Retina (tissue), 1 donor: ENCODE measurements at places on chromosomes 11 and 22.

- DNase-seq: no peak
Measured at GRCh38 chr11:359181-359714, 10.1 kb upstream of the B4GALNT4 start.

GRCh38 chr11:87908086-87908485 is 267.2 kb downstream of the RAB38 start:
- no peak for DNase-seq

GRCh38 chr22:27213766-27214581 is 556.6 kb downstream of the MIAT start:
- DNase-seq: no peak

GRCh38 chr11:61963282-61964057 is 4.0 kb downstream of the FTH1 start:
- no peak for DNase-seq

DNA sequence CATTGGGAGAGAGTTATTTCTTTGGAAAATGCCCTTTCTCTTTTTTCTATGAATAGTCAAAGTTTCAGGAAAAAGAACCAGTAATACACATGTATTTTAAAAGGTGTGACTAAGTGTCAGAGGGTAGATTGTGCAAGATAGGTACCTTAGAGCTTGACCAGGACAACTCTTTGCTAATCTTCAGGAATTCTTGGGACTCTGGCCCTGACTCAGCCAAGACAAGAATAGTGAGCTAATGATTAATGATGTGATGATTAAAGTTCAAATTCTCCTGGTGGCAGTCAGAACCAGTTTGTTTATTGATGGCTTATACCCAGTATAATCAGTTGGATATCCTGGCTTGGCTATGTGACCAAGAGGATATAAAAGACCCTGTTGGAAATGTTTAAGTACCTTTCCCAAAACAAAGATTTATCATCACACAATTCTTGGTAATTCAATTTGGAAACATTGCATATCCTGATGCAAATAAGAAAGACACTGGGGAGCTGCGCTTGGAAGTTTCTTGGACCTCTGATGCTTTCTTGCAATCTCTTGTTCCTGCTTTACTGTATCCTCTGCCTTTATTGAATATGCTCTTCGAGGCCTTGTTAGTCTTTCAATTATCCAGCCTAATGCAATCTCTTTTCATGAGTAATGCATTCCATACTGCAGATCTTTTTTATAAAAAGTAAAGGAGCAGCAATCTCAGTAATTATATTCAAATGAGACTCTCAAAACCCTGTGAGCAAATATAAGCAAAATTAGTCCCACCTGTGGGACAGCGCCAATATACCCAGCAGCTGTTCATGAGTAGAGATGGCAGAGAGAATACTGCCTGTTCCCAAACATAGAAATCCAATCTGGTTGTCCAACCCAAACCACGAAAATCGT is 48.0 kb upstream of the CEP126 start:
- DNase-seq: no peak

DNA sequence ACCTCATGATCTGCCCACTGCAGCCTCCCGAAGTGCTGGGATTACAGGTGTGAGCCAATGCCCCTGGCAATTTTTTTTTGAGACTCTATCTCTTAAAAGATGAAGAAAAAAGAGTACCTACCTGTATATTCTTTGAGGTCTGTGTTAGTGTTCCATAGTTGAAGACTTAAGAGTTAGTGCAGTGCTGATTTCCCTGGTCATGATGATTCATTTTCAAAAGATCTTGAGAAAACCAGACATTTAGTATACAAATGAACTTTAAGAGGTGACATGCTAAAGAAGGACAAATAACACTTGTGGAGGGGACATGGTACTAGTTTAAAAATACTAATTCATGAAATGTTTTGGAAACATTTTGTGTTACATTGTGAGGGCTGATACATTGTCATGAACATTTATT is 17.7 kb downstream of the CBL start:
- no peak for DNase-seq

- DNase-seq: no peak
Measured at GRCh38 chr22:19187716-19188563, 9.4 kb upstream of the SLC25A1 start.

GRCh38 chr11:36743039-36743438 is 145.0 kb upstream of the RAG2 start:
- DNase-seq: no peak

DNA sequence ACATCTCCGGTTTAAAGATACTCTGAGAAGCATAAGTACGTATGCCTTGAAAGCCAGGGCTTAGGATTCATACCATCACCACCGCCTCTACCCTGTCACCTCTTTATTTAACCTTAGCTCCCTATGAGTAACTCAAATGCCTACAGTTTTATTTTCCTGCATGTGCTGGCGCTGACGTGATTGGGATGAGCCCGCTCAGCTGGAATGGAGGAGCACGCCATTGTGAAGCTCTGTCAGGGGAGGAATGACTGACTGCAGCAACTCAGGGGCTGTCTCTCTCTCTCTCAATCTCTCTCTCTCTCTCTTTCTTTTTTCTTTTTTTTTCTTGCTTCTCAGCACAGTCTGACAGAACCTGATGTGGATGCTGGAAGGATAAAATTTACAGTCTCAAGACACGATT is 12.4 kb downstream of the CAVIN3 start:
- no peak for DNase-seq

GRCh38 chr22:50576806-50577696 is 1.2 kb downstream of the CPT1B start:
- no peak for DNase-seq

DNA sequence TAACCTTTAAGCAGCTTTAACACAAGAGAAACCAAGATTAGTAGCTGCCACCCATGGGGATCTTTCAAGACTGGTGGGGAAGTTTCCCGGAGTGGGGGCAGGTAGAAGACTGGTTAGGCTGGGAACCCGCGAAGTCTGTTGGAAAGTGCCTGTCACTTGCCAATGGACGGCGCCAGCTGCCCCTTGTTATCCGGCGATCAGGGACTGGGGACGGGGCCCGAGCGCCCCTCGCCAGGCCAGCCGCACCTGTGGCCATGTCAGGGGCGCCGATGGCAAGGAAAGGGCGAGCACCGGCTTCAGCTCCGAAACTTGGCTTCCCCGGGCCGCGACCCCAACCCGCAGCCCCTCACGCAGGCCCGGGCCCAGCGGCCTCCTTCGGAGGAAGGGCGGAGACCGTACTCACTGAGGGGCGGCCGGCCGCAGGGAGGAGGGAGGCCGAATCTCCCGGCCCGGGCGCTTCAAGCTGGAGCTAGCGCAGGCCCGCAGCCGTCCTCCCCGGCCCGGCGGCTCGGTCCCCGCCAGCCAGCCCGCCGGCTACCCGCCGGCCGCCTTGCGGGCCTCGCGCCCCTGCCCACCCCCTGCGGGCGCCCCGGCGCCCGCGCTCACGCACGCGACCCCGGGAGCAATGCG is 539 bp downstream of the EIF4ENIF1 start:
- DNase-seq: peak; percentile 73

DNA sequence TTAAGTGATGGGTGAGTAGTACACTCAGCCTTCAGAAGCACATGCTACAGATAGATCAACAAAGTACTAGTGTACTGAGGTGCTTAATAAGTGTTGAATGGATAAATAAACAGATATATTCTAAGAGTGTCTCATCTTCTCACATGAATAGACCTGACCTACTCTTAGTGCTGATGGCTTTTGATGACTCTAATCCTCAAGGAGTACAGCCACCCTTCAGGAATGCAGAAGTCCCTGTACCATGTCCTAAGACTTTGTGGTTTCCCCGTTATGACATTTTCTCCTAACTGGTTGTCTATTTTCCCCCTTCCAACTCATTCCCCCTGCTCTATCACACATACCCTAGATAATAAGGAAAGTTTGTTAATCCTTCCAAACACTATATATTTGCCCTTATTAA is 61.6 kb downstream of the C11orf65 start:
- DNase-seq: no peak

DNA sequence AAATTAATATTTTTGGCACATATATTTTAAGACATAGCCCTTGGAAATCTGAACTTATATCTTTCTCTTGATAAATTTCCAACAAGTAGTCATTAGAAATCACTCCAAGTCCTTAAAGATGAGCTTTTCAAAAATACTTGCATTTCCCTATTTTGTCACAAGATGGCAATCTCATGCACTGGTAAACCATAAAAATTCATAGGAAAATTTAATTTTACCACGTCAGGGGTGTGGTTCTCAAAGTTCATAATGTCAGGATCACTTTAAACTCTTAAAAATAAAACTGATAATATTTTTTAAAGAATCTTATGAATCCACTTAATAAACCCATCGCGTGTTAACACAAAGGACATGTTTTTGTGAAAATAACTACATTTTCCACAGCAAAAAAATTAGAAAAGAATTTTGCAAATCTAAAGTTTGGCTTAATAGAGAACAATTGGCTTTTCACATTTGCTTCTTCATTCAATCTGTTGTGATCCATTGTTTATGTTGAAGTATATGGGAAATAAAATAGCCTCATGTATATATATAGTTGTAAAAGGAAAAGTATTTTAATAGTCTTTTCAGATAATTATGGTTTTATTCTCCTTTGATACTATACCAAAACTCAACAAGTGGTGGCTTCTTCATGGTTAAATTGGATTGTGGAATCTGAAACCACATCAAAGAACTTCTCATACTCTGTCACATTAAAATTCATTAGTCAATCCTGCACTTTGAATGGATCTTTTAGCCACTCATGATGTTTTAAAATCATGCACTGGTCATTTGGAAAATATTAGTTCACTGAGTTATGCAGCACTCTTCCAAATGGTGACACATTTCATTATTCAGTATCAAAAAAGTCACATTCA is 169.1 kb downstream of the CADM1 start:
- no peak for DNase-seq

DNA sequence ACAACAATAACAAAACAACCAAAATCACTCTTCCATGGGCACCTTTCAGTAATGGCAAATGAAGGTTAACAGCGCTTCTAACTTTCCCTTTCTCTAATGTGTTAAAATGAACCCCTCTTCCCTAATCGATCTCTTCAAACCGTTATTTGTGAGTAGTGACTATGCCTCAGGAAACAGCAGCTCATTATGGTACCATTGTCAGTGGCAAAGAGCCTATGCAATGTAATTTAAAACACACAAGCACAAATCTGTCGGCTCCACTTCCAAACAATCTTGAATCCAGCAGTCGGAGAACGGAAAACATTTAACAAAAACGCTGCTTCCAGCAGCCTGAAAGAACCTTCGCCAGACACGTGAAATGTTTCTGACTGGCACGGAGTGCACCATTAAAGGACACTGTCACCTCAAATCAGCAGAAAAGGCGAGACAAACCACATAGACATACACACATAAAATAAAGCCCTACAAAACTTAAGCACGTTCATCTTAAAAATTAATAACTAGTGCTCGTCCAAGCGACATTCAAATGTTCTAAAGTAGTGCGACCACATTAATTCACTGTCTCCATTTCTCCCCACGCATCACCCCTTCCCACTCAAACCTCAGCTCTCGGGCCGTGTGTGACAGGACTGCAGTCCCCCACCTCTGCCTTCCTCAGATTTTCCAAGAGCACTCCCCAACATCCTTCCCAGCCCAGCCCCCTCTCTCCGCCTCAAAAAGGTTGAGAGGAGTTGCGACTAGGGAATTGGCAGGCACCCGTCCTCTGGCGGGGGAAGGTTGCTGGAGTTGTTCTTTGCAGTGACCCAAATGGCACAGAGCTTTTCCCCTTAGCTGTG is 748 bp downstream of the RAB30 start:
- DNase-seq: peak; percentile 76

GRCh38 chr11:41666951-41667653 is 207.7 kb upstream of the LRRC4C start:
- DNase-seq: peak; percentile 59

- DNase-seq: no peak
Measured at GRCh38 chr11:57637626-57638004, 12.1 kb downstream of the YPEL4 start.

DNA sequence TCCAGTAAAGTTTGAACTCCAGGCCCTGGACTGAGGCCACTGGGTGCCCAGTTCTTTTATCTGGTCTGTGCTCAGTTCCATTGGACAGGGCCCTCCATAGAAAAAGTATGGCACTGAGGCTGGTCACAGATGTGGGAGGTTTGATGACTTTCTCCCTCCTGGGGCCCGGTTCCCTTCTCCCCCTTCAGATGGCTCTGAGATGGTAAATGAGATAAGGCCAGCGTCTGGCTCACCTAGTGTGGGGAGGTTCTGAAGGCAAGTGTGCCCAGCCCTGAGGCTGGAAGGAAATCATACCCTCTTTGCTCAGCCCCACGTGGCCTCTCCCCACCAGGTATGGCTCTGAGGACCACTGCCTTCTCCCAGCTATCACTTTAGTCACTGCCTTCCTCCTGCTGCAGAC is 1.5 kb upstream of the CLDN5 start:
- DNase-seq: no peak

DNA sequence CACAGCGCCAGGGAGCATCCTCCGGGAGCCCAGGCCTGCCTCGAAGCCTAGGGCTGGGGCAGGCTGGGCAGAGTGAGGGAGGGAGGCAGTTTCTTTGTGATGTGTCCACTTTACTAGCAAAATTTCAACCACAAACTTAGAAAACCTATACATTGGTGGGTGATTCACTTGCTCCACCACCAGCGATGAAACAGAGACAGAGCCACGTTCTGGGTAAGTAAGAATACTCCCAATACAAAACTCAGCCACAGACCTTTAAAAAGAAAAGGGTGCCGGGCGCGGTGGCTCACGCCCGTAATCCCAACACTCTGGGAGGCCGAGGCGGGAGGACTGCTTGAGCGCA is 22.3 kb downstream of the CDKN1C start:
- no peak for DNase-seq

- DNase-seq: no peak
Measured at GRCh38 chr22:38228326-38228872, 26.6 kb downstream of the MAFF start.

- DNase-seq: no peak
Measured at GRCh38 chr11:35632301-35632700, 14.0 kb downstream of the FJX1 start.

- no peak for DNase-seq
Measured at GRCh38 chr11:73281796-73282660, 9.9 kb downstream of the P2RY6 start.

DNA sequence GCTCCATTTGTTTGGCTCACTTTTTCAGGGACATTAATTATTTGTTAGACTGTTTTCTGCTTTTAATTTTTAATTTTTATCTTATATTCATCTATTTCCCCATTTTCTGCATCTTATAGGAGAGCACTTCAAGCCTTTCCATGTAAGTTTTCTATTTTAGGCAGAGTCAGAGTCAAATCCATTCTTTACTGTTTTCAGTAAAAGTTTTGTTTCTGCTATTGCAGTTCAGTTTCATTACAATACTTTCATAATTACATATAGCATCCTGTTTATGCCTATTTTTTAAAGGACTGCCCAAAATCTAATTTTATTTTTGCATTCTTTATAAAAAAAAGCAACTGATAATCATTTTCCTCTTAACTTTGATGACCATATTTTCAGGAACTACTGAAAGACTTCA is 3.8 kb upstream of the OR10A5 start:
- no peak for DNase-seq

- DNase-seq: no peak
Measured at GRCh38 chr22:50121202-50121740, 31.5 kb downstream of the MOV10L1 start.
